T-helper 1 cell (primary cell): ENCODE measurements at places on chromosomes 6 and 20.

GRCh38 chr20:61185841-61186601 lies 66.0 kb upstream of the CDH4 start:
- no peak for DNase-seq

DNA sequence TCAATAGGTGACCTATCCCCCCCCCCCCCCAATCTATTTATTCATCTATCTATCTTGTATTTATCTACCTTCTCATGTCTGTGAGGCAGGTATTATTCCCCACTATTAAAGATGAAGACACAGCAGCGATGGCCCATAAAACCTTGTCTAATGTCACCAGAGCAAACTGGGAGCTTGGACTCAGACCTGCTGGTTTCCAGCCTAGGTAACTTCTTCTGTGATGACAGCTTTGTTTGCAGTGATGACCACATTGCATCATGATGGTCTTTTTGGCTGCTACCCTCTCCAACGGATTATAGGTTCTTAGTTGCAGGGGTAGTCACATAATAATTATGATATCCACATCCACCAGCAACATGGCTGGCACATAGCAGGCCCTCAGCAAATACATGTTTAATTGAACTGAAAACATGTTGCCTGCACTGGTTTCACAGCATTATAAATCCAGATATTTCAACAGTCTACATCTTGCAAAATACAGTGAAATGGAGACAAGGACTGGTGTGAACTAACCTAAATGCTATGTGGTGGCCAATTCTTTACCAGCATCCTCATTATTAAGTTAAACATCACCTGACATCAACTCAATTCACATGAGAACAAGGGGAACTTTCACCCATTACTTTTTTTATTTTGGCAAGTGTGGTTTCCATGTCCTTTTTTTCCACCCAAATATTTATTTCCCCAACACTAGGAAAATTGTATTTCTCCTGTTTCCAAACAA lies 712.5 kb upstream of the NRSN1 start:
- DNase-seq: no peak

DNA sequence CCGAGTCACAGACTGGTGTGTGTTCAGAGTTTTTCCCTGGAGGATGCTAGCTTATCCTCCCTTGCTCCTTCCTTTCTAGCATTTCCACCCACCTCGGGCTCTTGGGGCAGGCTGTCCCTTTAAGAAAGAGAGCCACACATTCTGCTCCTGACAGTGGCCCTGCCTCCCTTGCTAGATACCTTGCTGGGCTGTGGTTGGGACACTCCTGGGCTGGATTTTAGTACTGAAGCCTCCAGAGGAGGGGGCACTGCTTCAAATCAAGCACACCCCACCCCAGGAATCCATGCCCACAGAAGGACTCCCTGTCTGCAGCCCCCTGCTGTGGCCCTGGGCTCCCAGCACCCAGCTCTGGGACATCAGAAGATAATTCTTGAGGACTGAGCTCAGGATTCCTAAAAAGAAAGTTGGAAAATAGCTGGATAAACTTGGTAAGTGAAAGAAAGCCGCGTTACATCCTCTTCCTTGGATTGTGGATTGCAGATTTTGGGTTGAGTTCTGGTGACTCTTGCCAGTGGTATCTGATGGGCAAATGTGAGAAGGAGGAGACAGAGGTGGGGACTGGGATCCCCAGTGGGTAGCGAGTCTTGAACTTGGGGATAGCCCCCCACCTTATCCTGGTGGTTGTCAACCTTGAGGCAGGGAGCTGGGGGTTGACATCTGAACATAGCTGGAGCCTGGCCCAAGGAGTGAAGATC lies 29.0 kb downstream of the DAAM2 start:
- DNase-seq: no peak

DNA sequence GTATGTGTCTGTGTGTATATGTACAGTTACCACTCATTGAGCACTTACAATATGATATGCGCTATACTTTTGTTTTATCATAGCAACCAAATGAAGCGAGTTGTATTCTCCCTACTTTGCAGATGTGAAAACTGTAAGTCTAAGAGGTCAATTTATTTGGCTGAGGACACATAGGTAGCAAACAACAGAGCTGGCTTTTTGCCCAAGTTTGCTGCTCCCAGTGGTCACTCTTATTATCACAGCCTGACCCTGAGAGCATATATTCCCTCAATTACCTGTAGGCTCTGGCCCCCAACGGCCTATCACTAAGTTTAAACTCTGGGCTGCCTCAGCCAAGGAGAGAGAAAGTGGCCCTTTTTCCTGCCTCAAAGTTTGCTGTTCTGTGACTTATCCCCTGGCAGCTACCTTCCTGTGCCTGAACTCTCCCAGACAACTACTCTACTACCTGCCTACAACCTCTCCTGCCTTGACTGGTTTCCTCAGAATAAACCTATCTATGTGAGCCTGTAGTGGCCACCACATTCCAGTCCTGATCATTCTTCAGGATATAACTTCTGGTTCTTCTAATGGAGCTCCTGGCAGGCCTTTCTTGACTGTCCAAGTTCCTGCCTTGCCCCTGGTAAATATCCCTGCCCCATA lies 221.8 kb downstream of the FRK start:
- no peak for DNase-seq

DNA sequence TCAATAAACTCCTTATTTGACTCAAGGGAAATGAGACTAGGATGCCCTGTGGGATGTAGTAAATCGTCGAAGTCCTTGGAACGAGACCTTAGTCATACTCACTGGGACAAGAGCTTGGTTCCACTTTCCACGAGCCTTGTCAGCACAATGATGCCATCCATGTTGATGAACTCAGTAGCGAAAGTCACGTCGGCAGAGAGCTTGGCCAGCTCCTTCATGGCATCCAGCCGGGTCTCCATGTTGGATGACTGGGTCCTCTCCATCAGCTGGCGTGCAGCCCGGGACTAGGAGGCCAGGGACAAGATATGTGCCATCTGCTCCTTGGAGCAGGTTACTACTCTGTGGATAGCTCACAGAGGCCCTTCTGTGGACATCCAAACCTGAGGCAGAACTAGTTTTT lies 17.5 kb downstream of the ELMO2 start:
- DNase-seq: no peak

- DNase-seq: no peak
Measured at GRCh38 chr6:24943774-24944173, 8.0 kb upstream of the RIPOR2 start.

DNA sequence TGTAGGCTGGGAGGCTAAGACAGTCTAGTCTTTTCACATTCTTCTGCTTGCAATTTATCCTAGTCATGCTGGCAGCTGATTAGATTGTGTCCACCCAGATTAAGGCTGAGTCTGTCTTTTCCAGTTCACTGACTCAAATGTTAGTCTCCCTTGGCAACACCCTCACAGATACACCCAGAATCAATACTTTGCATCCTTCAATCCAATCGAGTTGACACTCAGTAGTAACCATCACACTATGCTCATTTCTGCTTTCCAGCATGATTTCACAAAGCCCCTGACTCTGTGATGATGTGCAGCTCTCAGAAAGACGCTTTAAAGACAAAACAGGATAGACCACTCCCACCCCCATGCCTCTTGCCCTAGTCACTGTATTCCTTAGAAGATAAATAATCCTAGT lies 693.0 kb downstream of the HTR1B start:
- no peak for DNase-seq

GRCh38 chr20:37235065-37235464 lies 26.5 kb downstream of the GHRH start:
- no peak for DNase-seq

GRCh38 chr20:53611449-53611894 lies 17.8 kb upstream of the ZNF217 start:
- no peak for DNase-seq

DNA sequence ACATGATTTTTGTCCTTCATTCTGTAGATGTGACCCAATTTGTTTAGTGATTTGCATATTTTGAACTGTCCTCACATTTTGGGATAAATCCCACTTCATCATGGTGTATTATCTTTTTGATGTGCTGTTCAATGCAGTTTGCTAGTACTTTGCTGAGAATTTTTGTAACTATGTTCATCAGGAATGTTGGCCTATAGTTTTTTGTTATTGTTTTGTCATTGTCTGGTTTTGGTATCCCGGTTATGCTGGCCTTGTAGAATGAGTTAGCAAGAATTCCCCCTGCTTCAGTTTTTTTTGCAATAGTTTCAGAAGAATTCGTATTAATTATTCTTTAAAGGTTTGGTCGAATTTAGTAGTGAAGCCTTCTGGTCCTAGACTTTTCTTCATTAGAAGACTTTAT lies 11.9 kb downstream of the KIF25 start:
- no peak for DNase-seq

- no peak for DNase-seq
Measured at GRCh38 chr6:13917141-13917540, 7.6 kb upstream of the RNF182 start.

GRCh38 chr6:15364401-15365037 lies 118.7 kb downstream of the JARID2 start:
- DNase-seq: no peak

- DNase-seq: no peak
Measured at GRCh38 chr20:51444922-51445438, 97.5 kb downstream of the NFATC2 start.
